ENCODE measurements at places on chromosomes 3 and 15.

- DNase-seq, result no peak
Measured at GRCh38 chr15:40296561-40297230, 11.0 kb downstream of the PLCB2 start.

GRCh38 chr3:129106320-129106719, 15.3 kb downstream of the RAB43 start:
- DNase-seq, result no peak

DNA sequence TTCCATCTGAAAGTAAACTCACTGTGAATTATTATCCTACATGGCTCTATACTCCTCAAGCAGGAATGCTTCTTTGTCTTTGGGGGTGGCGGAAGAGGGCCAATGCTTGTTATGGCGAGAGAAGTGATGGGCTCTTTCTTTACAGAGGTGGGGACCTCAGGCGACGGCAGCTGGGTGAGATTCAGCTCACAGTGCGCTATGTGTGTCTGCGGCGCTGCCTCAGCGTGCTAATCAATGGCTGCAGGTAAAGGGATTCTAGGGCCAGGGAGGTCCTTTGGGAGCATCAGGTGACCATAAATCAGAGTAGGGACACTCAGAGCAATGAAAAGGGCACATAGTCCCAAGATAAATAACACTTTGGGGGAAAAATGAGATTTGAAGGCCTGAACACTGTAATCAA, 39.0 kb downstream of the ESYT3 start:
- no peak for DNase-seq

DNA sequence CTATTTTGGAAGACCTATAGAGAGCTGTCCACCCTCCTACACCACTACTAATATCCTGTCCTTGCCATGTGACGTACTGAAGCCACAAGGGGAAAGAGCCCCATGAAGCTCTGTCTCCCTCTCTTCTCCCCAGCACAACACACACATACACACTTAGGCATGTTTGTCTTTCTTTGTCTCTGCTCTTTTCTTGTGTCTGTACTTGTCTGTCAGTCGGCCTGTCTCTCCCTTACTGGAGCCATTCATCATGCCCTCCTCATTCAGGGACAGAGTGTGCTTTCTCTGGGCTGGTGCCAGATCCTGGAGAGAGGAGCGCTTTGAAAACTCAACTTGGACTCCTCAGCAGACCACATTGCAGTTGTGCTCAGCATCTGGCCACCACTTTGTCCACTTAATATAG, 47.6 kb downstream of the PSMD6 start:
- no peak for DNase-seq

DNA sequence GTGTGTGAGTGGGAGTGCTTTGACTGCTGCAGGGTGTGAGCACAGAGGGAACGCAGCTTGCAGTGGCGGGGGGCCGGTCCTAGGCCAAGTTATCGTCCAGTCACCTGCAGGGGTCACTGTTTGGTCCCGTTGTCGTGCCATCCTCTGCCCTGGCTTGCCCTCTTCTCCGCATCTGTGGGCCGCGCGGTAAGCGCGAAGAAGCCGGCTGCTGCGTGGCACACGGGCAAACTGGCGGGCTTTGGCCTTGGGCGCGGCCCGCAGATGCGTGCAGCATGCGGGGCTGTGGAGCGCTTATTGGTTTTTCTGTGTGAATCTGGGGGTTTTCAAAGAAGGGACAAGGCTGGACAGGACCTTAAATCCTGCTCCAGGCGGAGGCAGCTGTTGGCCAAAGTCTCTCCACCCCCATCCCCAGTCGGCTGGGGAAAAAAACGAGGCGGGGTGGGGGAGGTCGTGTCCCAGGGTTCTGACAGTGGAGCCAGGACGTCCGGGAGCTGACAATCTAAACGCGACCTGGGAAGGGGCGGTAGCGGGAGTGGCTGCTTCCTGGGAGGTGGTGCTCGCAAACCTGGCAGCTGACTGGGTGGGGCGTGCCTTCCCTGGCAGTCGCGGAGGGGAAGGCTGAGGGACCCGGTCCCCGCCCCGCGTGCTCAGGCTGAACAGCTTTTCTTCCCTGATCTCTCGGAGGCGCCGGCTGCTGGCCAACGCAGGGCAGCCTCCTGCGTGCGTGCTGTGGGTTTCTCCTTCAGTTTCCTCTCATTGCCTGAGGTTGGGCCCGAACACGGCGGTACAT, 39.7 kb upstream of the VEPH1 start:
- DNase-seq, result no peak

- no peak for DNase-seq
Measured at GRCh38 chr15:96619174-96619573, 288.7 kb downstream of the NR2F2 start.

DNA sequence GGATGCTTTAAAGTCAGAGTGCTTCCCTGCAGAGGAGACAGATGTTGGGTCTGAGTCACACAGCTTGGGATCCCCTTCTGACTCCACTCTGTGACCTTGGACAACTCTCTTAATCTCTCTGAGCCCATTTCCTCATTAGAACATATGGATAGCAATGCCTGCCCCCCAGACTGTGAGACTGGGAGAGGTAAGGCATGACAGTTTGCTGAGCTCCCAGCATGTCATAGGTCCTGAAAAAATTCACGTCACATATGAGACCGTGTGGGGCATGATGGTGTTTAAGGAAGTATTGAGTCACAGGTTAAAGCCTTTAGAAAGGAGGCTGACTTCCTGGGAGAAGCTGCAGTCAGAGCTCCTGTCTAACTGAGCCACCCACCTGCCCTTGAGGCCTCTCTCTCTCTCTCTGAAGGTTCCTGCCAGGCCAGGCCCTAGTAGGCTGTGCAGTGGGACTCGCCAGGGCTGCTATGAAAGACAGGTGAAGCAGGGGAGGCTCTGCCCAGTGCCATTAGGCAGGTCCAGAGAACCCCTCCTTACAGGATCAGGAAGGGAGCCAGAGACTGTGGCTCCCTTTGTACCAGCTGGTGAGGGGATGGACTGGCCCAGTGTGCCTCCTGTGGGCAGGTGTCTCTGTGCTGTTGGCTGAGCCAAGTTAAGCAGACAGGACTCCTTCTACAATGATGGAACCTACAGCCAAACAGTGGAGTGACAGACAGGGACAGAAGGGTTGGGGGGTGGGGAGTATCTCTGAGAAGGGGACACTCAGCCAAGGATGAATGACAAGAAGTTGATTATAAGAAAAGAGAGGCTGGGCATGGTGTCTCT, 19.5 kb upstream of the DOCK3 start:
- peak; percentile 32 for DNase-seq

DNA sequence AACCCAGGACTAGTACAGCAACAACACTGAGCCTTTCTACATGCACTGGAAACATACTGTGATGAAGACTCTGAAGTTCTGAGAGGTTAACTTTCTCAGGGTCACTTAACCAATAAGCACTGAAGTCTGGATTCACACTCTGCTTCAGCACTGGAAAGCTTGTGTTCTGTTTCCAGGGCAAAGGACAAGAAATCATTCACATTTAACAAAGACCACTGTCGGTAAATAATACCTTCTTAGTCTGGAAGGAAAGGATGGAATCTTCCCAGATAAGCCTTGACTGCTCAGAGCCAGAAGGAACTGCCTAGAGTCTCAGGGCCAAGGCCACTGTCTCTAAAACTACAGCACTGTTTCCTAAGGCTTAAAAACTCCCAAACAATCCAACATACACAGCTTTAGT, 4.3 kb upstream of the GLYCTK start:
- DNase-seq, result no peak

DNA sequence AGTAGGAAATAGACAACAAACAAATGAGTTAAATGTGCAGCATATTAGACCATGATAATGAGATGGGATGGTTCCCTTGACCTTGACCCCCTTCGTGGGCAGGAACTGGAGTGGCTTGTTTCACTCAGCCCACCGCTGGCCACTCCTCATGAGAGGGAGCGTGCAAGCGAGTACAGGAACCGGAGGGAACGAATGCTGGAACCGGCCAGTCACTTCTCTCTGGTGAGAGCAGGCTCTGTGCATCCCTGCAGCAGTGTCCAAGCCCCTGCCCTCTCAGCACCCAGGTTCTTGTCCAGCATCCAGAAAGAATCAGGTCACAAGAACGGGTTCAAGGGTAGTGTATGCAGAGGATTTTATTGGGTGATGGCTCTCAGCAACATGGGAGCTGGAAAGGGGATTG, 17.2 kb upstream of the IREB2 start:
- no peak for DNase-seq

DNA sequence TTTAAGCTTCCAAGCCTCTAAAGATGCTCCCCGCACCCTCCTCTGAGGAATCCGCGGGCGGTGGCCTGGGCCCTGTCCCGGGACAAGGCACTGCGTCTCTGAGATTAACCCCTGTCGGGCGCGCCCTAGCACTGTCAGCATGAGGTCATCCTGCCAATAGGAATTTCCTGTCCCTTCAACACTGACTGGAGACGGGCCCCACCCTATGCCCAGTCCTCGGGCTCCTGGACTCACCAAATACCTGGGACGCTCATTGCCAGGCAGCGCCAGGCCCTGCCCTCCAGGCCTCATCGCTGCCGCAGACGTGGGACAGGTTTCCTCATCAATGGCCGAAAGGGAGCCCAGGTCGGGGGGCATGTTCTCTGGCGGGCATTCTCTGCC, 67.6 kb upstream of the SH3GL3 start:
- DNase-seq, result no peak

DNA sequence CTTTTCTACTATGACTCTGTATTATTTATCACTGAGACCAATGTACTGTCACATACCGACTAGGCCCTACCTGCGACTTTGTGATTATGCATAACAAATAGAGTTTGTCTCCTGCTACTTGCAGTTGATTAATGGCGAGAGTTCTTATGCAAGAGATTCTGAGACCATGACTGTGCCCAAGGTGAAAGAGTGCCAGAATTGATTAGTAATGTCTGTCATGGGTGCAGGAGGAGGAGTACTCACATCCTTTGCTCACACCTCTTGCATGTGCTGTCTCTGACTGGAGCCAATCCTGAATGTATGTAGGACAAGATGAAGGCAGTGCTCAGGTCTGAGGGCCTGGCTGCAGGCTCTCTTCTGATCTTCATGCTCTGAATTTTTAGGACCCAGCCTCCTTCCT, 260.7 kb downstream of the THSD4 start:
- no peak for DNase-seq

GRCh38 chr3:138125548-138126221, 6.5 kb downstream of the A4GNT start:
- DNase-seq, result no peak

DNA sequence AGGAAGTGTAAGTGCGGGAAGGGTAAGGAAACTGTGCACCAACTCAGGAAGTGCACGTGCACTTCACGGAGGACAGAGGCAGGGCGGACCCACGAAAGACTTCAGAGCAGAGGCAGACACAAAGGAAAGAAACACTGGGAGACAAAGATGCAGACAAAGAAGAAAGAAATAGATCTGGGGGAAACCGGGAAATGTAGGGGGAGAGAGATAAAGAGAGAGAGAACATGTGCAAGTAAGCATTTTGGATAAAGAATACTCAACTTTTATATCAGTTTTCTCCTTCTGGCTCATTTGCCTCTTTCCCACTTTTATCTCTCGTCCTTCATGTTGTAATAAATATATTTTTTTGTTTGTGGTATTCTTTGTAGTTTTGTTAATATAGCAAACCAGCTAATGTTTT, 204.2 kb downstream of the WDR72 start:
- DNase-seq, result no peak

DNA sequence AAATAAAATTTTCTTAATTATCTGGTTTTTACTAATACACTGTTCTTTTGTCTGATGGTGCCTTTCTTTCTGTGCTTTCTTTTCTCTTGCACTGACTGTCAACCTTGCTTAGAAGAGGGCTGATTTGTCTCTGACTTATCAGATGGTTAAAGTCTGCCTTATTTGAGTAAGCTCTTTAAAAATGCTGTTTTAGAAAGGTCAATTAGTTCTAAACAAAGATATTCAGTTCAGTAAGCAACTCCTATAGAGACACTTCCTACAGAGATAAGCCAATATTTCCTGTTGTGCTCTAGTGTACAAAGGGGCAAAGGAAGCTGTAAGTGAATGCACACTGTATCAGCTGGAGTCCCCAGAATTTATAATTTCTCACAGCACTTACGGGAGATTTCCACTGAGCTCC, 153.4 kb upstream of the TSPAN3 start:
- no peak for DNase-seq

- no peak for DNase-seq
Measured at GRCh38 chr3:20772869-20773268, 586.9 kb upstream of the SGO1 start.

GRCh38 chr15:26525096-26525495, 247.8 kb downstream of the GABRB3 start:
- no peak for DNase-seq

DNA sequence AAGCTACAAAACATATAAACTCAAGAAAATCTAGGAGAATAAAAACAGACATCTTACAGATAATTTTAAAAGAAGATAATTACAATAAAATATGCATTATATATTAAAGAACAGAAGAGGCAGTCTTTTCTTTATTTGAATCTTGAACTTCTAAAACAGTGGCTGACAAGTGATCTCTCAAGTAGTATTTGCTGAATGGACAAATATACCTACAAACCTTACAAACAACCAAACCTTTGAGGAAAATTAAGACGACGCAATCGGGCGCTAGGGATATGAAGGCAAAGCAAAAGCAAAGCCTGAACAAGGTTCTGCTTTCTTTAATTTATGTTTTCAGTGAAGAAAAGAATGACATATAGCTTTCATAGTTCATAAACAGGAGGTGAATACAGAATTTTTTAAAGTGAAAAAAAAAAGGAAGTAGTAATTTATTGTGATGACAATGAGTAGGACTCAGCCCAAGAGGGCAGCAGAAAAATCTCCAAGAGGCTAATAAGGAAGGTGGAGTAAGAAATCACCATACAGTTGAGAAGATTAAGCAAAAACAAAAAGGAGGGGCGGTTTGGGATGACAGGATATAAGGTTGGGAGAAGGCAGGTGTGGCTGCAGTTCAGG, 347.8 kb downstream of the TBC1D5 start:
- no peak for DNase-seq

DNA sequence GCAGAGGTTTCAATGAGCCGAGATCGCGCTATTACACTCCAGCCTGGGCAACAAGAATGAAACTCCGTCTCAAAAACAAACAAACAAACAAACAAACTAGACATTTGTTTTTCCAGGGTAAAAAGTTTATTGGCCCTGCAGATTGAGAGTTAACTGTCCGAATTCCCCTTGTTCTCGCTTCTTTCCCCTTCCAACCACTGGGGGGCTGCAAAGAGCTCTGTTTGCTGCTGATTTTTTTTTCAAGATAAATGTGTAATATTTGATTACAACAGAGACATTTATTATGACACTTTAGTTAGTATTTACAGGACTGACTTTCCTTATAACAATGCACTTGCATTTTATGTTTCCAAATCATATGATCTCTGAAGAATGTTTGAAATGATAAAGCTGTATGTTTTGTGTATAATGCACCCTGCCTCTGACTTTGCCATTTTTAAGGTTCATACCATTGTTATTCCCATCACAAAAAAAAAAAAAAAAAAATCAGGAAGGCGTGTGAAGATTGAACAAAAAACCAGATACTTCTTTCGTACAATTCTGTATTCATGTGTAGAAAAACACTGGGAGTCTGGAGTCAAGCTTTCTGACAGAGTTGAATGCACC, 2.8 kb downstream of the CLSTN2 start:
- DNase-seq, result peak; percentile 24

GRCh38 chr3:192727032-192727847, at the start of gene FGF12:
Gene FGF12, minus strand, starts transcription at chr3:192727541.
- peak; percentile 1 for DNase-seq

DNA sequence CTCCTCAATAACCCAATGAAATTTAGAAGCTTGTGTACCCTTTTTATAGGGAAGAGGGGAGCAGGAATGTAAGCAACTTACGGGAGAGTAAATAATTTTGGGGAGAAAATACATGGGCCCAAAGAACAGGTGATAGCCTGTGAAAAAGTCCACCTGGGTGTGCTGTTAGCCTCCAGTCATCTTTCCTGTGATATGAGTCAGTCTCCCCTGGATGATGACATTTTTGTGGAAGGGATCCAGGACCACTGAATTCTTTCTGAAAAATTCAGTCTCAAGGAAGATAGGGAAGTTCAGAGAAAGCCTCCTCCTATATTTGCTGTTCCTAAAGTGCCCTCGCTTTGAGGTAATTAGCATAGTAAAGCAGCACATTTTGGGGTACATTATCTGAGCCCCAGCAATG, 149.8 kb downstream of the SQOR start:
- DNase-seq, result no peak

Data from activated CD4-positive, alpha-beta T cell treated with anti-CD3 and anti-CD28 coated beads, Interleukin-2, amount 50 U/mL, for 16 hours (primary cell).